K562 (cell line): ENCODE measurements at places on chromosomes 5 and 9.

GRCh38 chr9:21974343-21974721, 19.9 kb downstream of the CDKN2A start:
- no peak for DNase-seq

GRCh38 chr9:99773468-99774138, 48.1 kb upstream of the NR4A3 start:
- no peak for DNase-seq

DNA sequence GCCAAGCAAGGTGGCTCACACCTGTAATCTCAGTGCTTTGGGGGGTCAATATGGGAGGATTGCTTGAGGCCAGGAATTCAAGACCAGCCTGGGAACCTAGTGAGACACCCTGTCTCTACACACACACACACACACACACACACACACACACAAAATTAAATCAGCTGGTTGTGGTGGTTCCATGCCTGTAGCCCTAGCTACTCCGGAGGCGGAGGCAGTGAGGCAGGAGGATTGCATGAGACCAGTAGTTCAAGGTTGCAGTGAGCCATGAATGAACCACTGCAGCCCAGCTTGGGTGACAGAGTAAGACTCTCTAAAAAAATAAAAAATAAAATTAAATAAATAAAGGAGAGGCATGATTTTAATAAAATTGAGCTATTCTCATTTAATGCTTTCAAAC, 13.1 kb downstream of the CEMIP2 start:
- no peak for DNase-seq

DNA sequence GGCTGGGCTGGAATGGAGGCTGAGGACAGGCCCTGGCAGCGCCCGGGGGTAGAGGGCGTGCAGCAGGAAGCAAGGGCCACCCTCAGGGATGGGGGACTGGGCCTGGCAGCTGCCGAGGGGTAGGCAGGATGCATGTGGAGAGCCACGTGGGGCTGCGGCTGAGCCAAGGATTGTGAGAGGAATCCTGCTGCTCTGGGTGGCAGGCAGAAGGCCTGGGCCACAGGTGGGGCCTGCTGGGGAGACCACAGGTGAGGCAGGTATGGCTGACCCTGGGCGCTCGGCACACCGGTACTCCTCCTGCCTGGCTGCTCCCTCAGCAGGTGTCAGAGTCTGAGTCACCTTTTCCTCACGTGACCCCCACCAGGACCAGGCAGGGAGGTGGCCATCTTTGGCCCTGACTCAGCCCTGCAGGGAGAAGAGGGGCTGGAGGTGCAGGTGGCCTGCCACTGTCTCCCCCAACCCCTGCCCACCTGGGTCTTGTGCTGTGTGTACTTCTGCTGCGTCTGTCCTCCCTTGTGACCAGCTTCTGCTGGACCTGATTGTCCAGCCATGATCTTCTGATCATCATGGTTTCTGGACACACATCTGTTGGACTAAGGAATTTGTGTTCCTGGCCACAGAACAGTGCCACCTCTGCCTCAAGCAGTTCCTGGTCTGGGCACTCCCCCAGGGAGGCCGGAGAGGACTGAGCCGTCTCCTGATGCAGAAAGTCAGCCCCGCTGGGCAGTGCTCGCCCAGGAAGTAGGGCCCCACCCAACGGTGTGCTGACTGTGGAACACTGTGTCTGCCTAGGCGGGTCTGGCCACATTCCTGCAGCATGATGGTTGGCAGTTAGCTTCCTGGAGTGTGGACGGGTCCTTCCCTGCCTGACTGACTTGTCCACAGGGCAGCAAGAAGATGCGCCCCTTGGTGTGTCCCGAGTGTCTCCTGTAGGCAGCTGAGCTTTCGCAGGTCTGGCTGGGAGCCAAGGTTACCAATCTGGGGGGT, 6.4 kb downstream of the ARRDC1 start:
- DNase-seq: peak; percentile 48

- DNase-seq: no peak
Measured at GRCh38 chr5:114924769-114925168, 244.9 kb downstream of the TRIM36 start.

GRCh38 chr5:6372251-6373080, 5.9 kb downstream of the MED10 start:
- DNase-seq: no peak

DNA sequence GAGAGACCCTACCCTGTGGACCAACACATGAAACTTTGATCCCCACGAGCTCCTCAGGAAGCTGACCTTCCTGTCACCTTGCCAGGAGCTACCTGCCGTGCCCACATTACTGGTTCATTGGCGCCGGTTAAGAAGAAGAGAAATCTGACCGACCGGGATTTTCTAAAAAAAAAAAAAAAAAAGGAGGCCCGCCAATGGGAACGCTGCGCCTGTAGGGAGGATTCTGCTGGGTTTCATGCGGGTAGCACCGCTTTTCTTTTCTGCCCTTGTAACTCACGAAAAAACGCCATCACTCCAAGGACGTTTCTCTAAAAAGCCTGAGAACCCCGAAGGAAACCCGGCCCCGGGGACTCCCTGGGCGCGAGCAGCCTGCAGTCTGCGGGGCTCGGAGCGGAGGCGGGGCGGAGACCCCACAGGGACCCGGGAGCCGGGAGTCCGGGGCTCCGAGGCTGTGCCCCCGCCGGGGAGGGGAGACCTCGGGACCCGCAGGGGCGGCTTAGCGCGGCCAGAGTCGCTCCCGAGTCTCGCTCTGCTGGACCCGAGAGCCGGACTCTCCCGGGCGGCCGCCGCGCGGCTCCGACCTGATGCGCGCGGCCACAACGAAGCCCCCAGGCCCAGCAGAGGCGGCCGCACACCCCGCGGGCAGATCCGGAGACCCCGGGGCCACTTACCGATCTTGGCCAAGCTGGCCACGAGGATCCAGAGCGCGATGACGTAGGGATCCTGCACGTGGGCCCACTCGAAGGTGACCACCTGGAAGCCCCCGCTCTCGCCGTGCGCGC, 617 bp downstream of the SLC9A3 start:
- no peak for DNase-seq

DNA sequence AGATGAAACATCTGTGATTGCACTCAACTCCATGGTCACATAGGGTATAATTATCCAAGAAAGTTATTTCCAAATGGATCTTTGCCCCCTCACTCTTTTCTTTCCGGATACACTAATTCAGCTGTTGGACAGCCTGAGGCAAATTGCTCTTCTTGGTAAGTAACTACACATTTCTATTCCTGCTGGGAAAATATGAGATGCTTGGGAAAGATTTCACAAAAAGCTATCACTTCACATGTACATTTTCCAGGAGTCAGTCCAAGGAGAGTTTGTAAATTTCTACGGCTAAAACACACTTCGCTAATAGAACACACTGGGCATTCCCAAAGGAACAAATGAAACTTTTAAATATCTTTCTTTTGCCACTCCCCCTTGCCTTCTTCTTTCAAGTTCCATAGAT, 123.0 kb upstream of the GRIA1 start:
- no peak for DNase-seq

- no peak for DNase-seq
Measured at GRCh38 chr5:56319526-56320181, 86.5 kb upstream of the ANKRD55 start.

DNA sequence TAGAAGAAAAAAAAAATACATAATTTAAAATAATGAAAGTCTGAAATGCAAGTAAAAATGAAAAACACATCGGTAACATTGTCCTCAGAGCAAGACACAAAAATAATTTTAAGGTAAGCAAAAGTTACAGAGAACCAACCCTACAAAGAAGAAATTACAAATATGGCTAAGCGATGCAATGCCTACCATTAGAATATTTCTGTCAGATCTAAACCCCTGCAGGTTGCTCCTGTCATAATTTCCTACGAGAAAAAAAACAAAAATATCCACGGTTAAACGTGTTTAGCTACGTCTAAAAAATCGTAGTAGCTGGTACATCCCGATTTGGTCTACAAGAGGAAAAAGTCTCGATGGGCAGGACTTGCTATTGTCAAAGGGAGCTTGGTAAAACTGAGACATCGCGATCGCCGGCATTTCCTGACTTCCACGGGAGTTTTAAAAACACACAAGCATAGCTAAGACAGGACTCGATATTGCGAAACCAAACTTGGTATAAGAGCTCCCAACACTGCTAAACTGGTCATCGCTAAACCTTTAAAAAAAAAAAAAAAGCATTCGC, 1.1 kb upstream of the ANXA2R start:
- DNase-seq: peak; percentile 74

GRCh38 chr9:34637356-34638137, at the start of gene SIGMAR1:
SIGMAR1 (minus strand) TSS chr9:34637787; CDS start chr9:34637697, 90 bp downstream.
- DNase-seq: peak; percentile 78

DNA sequence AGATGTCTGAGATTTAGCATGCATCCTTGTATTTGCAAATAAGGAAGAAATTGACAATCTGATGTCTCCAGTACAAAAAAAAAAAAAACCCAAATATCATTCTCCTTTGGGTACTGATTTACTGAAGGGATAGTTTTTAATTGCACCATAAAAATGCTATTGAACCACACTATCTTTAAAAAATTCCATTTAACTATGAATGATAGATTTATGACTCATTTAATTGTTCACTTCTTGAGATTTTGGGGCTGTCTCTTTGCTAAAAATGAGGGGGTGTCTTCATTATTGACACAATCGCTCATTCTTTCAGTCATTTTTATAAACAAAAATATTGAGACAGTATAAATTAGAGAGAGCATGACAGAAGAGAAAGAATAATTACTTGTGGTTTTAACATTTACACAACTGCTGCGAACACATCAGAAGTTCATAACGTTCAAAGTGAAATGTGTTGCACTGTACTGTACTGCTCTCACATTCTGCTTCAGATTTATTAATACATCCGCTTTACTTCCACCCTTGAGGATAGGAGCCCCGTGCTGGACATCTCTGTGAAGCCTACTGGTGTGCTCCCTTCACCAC, 142.3 kb downstream of the MEF2C start:
- no peak for DNase-seq

GRCh38 chr5:154038261-154038706, 426 bp downstream of the FAM114A2 start:
- peak; percentile 69 for DNase-seq

- DNase-seq: no peak
Measured at GRCh38 chr5:125401724-125402622, 655.5 kb upstream of the ZNF608 start.

GRCh38 chr9:75200892-75201470, 112.7 kb downstream of the OSTF1 start:
- peak; percentile 52 for DNase-seq

- no peak for DNase-seq
Measured at GRCh38 chr5:172939611-172940267, 19.5 kb upstream of the RPL26L1 start.

DNA sequence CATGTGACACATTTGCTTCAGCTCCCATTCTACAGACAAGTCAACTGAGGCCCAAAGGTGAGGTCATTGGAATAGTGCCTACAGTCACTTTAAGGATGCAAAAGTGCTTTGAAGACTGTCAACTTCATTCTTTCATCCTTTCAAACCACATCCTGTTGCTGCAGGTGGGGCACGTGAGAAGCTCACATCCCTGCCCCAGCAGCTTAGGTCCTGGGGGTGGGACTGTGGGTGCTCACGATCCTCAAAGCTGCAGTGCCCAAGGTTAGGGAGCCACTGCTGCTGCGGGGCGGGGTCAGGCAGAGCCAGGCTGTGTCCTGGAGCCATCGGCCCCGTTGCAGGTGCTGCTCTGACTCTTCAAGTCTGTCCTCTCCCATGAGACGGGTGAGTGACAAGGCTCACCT, 57.9 kb upstream of the IER5L start:
- no peak for DNase-seq

GRCh38 chr5:66118304-66118703, 25.8 kb upstream of the SREK1 start:
- no peak for DNase-seq
